ENCODE measurements at places on chromosomes 4 and X.

- DNase-seq = no peak
Observed at GRCh38 chrX:147875866-147876596, 35.7 kb upstream of the FMR1 start.

DNA sequence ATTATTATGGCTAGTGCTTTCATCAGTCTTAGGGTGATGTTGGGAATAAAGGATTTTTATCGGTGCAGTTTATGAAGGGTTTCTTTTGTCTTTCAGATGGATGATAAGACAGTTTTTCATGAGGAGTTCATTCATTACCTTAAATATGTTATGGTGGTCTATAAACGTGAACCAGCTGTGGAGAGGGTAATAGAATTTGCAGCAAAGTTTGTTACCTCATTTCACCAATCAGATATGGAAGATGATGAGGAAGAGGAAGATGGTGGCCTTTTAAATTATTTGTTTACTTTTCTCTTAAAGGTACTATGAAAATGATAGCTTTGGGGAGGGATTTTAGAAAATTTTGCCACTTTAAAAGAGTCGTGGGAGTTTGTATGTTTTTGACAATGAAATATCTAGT, 1.3 kb downstream of the NCAPG start:
- DNase-seq = no peak

GRCh38 chr4:41748571-41749475, at the start of gene PHOX2B:
Gene PHOX2B (minus strand): TSS chr4:41748725. CDS start chr4:41748610, 115 bp downstream.
- no peak for DNase-seq

GRCh38 chr4:164614999-164615398, 138.9 kb upstream of the SMIM31 start:
- no peak for DNase-seq

DNA sequence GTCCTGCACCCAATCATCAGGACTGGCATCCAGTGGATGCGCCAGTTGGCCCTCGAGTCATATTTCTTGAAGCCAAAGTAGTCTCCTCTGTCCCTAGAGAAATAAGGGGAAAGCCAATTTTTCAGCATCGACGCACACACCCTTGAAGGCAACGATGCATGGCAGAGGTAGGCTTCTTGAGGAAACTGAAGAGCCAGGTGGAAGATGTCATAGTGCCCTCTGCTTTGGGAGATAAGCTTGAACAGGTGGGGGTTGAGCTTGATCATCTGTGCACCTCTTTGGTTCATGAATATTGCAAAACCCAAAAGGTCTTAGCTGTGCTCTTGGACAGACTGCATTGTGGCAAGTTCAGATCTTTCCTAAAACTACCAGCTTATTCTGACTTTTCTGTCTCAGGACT, 34.6 kb upstream of the WDR1 start:
- no peak for DNase-seq

DNA sequence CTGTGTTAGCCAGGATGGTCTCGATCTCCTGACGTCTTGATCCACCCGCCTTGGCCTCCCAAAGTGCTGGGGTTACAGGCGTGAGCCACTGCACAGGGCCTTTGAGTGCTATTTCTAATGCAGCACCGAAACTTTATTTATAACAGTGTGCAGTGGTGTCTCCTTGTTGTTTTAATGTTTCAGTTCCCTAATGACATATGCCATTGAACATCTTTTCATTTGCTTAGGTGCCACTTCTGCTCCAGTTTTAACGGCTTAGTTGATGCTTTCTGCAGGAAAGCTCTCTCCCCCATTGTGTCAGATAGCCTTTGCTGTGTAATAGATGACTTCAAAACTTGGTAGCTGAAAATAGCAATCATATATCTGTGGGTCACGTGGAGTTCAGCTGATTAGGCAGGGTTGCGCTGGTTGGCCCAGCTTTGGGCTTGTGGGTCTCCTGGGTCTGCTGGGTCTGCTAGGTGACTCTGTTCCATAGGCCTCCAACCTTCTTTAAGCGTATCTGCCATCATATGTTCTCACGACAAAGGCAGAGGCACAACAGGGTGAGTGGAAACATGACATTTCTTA, 76.4 kb upstream of the SHISA3 start:
- no peak for DNase-seq

All from stimulated activated CD8-positive, alpha-beta memory T cell treated with anti-CD3 and anti-CD28 coated beads, Interleukin-7, amount 100 ng/mL, for 1 hour (primary cell).